ENCODE measurements at places on chromosomes 1 and 21. TPM values are rescaled to one million over a fixed set of nuclear protein-coding genes. Genes with fewer than 3 reads are reported as not detected.

FAM167B gene
- 0.79 TPM for total RNA-seq

RHEX gene
- total RNA-seq = not detected

GBP2 gene
- total RNA-seq = 32.7 TPM

SH2D5 gene
- 0.20 TPM for total RNA-seq

BTBD8 gene
- total RNA-seq = 1.3 TPM

DNASE2B gene
- total RNA-seq = not detected

LCE3B gene
- not detected for total RNA-seq

DYNLT5 gene
- 0.40 TPM for total RNA-seq

AKR7A3 gene
- total RNA-seq = under 0.01 TPM

DCST1 gene
- not detected for total RNA-seq

SLC2A5 gene
- total RNA-seq = under 0.01 TPM

C1orf210 gene
- not detected for total RNA-seq

EVA1C gene
- total RNA-seq = 13.5 TPM

IQCC gene
- total RNA-seq = 0.79 TPM

FLAD1 gene
- 24.2 TPM for total RNA-seq

S100B gene
- total RNA-seq = 0.22 TPM

E2F2 gene
- 0.87 TPM for total RNA-seq

FCRL4 gene
- total RNA-seq = not detected

LCE3D gene
- total RNA-seq = not detected

IGSF9 gene
- total RNA-seq = not detected

SYCP1 gene
- total RNA-seq = not detected

UBXN10 gene
- total RNA-seq = under 0.01 TPM

NHLH1 gene
- not detected for total RNA-seq

CASQ1 gene
- not detected for total RNA-seq

VAV3 gene
- total RNA-seq = 59.1 TPM

LY9 gene
- not detected for total RNA-seq

NBPF26 gene
- 3.4 TPM for total RNA-seq

THEM5 gene
- not detected for total RNA-seq

SLC30A2 gene
- total RNA-seq = not detected

ESRRG gene
- total RNA-seq = not detected

FAM163A gene
- 0.22 TPM for total RNA-seq

CCDC27 gene
- not detected for total RNA-seq

Data from lung microvascular endothelial cell (primary cell).